ENCODE measurements at places on chromosomes 5 and 9.
A peak's percentile ranks its signal among the peaks of the same experiment; 100 is the strongest.

DNA sequence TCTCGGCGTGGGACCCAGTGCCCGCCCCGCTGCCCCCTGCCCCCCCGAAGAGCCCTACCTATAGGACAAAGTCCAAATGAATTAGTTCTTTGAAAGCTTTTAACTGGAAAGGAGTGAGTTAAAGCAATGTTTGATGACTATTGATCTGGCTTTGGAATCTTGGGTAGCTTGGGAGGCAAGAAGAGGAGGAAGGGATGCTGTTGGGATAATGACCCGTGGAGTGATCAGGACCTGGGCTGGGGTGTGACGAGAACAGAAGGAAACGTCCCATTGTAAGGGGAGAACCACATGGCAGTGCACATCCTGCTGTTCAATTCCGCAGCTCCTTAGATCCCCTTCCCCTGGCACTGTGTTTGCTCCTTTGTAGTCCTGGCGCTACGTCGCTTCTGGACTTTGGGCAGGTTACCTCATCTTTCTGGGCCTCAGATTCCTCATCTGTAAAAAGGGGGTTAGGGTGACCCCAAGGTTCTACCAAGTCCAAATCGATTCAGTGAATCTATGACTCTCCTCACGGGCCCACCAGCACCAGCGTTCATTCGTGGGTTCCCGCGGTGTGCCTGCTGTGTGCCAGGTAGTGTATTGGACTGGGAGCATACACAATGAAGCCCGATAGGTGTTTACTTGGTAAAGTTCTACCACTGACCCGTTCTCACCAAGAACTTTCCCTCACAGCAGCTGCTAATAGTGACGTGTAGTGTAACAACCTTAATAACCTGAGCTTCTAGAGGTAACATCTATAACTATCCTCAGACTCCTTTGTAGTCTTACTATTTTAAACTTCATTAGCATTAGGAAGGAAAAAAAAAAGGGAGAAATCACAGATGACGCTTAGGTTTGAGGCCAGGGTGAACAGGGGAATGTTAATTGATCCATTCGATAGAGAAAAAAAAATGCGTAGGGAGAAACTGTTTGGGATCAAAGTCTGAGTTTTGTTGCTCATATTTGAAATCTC lies 1.1 kb upstream of the NADK2 start:
- no peak for DNase-seq

DNA sequence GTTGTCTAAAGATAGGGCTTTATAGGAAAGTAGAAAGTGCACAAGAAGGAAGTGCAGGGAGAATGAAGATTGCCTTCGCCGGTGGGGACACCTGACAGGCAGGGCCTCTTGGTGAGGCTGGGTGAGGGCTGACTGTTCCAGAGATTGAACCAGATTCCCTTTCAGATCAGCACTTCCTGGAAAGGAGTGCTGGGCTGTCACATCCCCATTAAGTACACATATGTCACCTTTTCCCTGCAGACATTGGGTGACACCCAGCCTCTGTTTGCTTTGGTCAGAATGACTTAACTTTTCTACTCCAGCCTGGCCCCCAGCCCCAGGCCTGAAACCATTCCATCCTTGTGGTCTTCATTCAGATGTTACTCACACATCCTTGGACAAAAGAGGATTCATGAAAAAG lies 7.4 kb upstream of the SHROOM1 start:
- no peak for DNase-seq

DNA sequence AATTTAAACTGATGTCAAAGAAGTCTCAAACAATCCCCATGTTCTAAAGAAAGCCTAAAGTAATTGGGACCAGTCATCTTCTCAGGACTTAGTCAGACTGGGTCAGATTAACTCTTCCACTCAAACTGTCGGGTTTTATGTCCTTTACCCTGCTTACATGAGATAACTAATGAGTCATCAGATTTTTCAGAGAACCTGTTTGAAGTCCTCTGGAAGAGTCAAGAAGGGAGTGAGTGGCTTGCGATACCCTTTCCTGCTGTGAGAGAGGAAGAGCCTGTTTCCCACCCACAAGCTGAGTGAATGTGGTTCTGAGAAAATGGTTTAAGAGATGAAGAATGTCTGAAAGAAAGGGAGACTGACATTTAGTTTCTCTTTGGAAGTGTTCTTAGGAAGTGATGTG lies 1866.7 kb upstream of the C9orf72 start:
- DNase-seq, result no peak

DNA sequence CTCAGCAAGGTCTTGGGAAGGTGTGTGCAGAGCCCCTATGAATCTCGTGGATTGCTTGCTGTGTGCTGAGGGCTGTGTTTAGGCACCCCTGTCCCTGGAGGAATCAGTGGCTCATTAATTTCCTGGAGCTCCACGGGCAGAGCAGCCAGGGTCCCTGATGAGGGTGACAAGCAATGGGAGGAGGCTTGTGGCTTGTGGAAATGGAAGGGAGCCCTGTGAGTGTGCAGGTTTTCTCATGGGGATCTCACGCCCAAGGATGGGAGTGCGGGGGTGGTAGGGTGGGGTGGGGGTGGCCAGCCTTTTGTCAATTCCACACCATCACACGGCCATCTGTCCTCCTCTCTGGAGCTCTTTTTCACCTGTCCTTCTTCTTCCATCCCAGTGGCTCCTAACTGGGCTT lies 25.3 kb downstream of the PHF2 start:
- no peak for DNase-seq

DNA sequence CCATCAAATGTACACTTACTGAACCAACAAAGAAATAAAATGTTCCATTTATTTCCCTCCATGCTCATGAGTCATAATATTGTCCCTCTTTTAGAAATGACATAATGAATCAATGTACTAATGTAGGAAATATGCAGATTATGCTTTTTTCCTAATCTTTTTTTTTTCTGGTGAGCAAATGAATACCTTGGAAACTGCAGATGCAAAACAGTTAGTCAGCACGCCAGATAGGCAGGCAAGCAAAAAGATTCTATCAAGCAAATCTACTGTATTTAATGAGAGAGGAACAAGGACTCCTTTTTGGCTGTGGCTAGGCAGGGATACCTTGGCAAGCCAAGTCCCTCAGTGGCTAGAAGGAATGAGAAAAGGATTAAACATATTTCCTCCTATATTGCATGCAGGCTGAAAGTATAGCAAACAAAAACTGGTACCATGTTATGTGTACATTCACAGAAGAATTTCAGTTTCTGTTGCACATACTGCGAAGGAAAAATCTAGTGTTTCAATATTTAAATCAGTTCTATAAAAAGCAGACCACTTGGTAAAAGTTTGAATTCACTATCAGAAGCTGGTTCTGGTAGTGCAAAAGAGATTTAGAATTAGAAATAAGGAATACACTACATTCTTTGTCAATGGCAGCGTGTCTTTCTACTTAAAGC lies 605.4 kb downstream of the TLE1 start:
- DNase-seq, result no peak

DNA sequence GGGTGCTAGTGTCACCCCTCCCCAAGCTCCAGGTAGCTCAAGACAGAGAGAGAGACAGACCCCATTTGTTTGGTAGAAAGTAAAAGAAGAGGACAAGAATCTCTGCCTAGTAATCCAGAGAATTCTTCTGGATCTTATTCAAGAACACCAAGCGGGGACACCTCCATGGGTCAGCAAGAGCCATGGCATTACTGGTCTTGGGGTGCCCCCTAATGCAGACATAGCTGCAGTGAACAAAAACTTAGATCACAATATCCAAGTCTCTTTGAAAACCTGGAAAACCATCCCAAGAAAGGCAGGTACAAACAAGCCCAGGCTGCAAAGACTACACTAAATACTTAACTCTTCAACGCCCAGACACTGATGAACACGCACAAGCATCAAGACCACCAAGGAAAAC lies 29.9 kb upstream of the PDE4D start:
- no peak for DNase-seq

GRCh38 chr9:38768351-38768761 lies 48.4 kb upstream of the FAM240B start:
- DNase-seq, result no peak

DNA sequence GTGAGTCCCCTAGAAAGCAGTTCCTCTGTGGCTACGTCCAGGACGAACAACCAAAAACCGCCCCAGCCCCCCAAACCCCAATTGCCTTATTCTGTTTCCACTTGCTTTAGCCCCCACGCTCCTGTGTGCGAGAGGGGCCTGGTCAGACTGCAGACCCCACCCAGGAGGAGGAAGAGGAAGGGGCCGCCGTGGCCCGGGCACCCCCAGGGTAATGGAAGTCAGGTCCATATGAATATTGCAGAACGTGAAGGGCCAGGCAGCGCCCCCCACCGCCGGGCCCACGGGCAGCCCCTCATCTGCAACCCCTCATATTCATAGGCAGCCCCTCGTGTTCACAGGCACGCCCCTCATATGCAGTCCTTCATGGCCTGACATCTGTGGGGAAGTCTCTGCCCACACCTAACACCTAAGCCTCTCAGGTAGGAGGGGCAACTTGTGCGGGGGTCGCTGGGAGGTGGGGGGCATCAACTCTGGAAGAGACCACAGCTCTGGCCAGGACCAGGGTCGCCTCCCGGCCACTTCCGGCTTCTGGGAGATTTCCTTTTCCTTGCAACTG lies 37.7 kb upstream of the PLEKHG4B start:
- DNase-seq, result no peak

DNA sequence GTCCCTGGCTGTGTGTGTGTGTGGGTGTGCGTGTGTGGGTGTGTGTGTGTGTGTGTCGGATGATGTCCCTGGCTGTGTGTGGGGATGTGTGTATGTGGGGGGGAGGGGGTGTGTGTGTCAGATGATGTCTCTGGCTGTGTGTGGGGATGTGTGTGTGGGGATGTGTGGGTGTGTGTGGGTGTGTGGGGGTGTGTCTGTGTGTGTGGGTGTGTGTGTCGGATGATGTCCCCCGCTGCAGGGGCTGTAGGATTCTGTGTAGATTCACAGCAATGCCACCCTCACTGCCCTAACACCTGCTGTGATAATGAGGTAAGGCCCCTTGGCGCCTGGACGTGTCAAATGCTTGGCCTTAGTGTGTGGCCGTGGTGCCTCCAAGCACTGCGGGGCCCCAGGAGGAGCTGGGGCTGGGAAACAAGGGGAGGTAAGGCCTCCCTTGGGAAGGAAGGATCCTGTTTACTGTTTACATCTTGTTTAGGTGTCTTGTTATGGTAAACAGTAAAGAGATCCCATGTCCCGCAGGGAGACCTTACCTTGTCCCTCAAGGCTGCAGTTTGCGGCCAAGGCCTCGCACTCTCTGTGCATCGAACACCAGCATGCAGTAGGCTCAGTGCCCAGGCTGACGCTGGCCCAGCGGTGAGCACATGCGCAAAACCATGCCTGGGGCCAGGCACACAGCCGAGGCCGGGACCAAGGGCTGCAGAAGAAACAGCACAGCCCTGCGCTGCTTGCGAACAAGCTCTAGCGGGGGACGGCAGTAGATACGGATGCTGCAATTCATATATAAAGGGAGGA lies 24.1 kb downstream of the AHRR start:
- DNase-seq, result no peak

DNA sequence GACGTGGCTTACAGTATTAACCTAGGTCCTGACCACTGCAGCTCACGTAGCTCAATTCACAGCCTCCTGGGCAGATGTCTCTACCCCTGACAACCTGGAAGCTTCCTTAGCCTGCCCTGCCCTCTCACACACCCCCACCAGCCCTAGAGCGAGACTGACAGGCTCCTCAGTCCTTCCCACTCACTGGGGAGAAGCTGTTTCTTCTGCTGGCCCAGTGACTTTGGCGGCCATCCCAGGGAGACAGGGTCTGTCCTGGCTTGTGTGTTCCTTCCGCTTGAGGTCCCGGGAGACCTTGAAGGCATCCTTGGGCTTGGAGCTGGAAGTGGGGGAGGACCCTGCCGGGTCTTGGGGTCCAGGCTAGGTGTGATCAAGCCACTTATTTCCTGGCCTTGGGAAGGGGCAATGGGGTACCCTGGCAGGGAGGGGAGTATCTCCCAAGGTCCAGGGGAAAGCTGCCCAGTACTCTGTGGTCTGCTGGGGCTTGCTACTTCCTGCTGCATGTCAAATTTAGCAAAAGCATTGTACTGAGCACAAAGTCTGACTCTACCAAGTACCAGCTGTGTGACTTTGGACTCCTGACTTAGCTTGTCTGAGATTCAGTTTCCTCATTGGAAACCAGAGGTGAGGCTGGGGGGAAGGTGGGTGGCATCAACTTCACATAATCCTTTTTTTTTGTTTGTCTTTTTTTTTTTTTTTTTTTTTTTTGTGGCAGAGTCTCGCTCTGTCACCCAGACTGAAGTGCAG lies 1.9 kb downstream of the MIGA2 start:
- DNase-seq, result no peak

- DNase-seq, result no peak
Measured at GRCh38 chr9:114259798-114260523, 62.9 kb upstream of the ORM1 start.

DNA sequence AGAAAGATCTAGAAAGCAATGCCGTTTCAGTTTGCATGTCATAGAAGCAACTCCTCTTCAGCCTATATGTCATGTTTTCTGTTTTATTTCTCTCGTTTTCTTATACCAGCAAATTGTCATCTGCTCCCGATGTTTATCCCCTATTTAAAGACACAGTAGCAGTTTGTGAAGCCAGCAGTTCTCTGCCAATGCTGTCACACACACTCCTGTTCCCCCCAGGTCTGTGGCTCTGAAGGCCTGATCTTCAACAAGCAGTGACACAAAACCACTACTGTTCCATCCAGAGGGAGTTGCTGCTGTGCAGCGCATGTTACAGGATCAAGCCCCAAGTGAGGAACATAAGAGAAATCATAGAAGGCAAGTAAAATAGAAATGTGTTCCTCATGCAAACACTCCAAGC lies 364.1 kb upstream of the SLC30A5 start:
- DNase-seq, result no peak

- no peak for DNase-seq
Measured at GRCh38 chr9:72858089-72858912, 94.6 kb downstream of the ALDH1A1 start.

DNA sequence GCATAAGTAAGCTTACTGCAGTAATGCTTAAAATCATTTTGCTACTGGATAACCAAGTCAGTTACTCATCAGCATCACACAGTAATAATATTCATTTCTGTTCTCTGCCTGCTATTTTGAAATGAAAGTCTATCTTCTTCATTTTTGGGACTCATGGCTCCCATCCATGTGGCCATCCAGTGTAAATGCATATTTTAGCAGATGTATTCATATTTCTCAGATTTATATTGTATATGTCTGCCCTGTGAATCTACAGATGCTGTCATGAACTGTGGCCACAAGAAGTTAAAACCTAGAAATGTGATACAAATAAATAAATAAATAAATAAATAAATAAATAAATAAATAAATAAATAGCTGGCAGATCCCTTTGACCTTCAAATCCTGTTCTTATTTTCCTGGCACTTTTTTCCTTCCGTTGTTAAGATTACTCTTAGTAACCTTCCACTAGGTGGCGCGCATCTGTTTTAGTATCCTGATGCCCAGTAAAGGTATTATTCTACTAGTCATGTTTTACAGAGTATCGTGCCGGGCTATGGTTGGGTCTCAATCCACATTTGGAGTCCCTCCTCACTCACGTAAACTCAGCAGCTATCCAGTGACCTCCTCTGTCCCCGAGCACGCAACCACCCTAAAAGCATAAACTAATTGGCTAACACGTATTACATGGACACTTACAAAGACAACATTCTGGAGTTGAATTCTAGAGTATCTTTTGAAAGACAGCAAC lies 79.2 kb upstream of the IL7R start:
- DNase-seq, result peak; percentile 80

GRCh38 chr5:171675511-171675910 lies 110.1 kb upstream of the SMIM23 start:
- no peak for DNase-seq
